Breast epithelium (tissue), 4 donors: ENCODE measurements at places on chromosomes 7 and 10. TPM values are rescaled to one million over a fixed set of nuclear protein-coding genes. Genes with fewer than 3 reads are reported as not detected.

DNA sequence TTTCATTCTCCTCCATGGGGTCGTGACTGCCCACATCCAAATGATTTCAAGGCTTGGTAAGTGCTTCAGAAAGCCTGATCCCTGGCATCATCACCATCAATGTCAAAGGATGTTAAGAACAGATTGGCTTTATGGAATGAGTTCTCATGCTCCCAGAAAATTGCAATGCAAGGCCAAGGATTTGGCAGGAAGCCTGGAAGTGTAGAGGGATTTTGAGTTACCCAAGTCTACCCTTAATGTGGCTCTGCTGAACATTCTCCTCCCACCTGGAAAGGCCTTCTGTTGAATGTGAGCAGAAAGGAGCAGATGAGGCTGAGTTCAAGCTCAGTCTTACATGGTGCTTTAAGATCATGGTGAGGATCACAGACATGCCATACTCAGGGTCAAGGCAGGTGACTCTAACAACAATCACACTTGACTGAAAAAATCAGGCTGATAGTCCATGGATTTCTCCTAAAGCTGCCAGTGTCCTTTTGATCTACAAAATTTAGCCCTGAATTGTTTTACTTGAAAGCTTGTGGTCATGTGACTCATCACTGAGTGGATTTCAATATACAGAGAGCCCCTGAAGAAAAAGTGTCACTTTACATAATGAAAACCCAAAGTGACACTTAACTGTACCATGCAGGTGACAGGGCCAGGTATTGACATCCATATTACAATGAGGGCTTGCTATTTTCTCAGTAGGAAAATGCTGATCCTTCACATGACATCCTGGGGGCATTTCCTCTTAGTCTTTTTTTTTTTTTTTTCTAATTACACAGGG lies 111.1 kb upstream of the PDLIM1 start:
- no peak for DNase-seq

GRCh38 chr7:128407233-128407589 lies 2.6 kb downstream of the IMPDH1 start:
- DNase-seq = no peak

The SLC18A3 gene
- total RNA-seq = not detected

The FXYD4 gene
- total RNA-seq = not detected

- no peak for DNase-seq
Measured at GRCh38 chr10:19640566-19641263, 175.5 kb upstream of the PLXDC2 start.

GRCh38 chr7:144682581-144683280 lies 153.1 kb downstream of the TPK1 start:
- no peak for DNase-seq

- DNase-seq = no peak
Measured at GRCh38 chr7:104267701-104268368, 60.0 kb upstream of the ORC5 start.

DNA sequence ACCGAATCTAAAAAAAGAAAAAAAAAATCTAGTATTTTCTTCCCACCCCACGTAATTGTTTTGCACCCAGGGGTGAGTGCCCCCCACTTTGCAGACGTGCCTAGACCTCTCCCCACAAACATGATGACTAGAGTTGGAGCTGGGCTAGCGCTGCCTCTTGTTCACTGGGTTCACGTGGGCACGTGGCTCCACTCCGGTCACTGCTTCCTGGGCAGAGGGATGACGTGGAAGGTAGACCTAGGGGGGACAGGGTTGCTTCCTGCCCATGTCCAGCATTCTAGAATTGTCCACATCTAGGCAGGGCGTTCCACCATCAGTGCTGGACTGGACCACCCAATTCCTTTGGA lies 861 bp upstream of the LIMK1 start:
- no peak for DNase-seq

DNA sequence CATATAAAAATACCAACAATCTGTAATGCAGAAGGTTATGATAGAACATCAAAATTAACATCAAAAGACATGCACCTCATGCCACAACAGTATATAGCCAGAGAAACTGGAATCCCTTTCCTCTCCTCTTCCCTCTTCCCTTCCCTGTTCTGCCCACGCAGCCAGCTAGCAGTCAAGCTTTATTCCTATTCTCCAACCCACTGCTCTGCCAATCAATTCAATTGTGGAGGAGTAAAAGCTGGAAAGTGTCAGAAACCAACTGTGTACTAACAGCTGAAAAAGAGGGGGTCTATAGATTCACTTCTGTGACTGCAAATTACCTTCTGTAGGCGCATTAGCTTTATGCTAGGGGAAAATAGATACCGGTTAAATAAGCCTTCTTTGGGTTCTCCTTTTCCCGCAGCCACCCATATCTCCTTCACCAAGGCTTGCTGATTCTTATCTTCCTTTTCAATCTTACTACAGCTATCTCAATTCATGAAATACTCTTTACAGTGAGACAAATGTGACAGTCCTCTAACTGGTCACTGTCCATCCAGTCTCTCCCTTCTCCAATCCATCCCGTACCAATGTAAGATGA lies 16.3 kb downstream of the ABI1 start:
- DNase-seq = no peak

- DNase-seq = no peak
Measured at GRCh38 chr10:114096864-114097263, 53.2 kb downstream of the ADRB1 start.

- DNase-seq = no peak
Measured at GRCh38 chr10:13087986-13088618, 11.9 kb upstream of the OPTN start.

- no peak for DNase-seq
Measured at GRCh38 chr7:42053834-42054233, 183.2 kb downstream of the GLI3 start.

DNA sequence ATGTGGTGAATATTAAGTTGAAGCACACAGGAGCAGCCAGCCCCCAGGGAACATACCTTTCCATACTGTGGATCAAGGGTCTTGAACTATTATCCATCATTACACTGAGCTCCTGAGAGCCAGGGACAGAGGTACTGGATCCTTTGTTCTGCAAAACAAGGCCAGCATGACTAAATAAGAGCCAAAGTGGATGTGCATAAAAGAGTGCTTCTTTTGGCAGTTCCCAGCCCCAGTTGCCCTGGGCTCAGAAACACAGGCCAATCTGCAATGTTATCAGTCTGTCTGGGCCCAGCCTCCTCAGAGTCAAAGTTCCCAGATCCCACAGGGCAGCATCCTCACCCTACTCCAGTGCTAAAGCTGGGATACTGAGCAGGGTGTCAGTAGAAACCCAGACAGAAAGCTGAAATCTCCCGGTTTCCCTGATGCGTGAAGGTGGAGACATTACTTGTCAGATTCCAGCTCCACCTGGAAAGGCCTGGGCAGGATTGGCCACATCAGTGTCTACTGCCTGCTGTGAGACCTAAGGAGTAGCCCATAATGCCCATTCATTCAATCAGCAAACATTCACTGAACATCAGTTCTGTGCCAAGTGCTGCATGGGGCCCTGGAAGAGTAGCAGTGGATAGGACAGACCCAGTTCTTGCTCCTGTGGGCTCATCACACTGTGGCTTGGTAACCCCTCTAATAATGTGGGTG lies 342.7 kb downstream of the CXCL12 start:
- DNase-seq = no peak

DNA sequence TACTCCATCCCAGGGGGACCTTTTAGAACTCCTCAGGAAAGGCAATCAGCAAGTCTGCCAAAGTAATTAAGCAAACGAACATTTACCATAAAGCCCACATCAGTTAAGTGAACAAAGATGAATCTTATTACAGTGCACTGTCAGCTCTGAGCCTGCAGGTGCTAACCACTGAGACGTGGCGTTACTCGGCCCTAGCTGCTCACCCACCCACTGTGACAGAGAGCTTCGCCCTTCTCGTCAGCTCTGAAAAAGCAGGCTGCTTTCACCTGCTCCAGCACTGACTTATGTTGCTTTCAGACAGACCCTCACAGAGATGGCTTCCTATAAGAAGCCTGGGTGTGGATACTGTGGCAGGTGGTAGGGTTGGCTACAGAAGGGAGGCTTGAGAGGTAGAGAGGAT lies 57.7 kb upstream of the KCNIP2 start:
- no peak for DNase-seq

DNA sequence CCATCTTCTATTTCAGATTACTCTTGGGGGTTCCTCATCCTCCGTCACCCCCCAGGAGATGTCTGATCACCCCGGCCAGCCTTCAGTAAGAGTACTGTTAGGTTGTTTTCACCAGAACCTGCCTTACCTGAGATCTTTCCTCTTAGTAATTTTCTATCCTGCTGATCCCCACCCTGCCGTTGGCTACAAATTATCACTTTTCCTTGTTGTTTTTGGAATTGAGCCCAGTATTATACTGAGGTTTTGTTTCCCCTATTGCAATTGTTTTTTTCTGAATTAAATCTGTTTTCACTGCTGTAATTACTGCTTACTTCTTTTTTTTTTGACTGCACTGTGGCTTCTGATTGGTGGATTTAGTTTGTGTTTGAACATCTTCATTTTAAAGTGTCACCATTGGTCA lies 14.7 kb downstream of the SPAM1 start:
- no peak for DNase-seq
